Upper lobe of right lung (tissue), 1 donor: ENCODE measurements at places on chromosomes 2 and 18.

DNA sequence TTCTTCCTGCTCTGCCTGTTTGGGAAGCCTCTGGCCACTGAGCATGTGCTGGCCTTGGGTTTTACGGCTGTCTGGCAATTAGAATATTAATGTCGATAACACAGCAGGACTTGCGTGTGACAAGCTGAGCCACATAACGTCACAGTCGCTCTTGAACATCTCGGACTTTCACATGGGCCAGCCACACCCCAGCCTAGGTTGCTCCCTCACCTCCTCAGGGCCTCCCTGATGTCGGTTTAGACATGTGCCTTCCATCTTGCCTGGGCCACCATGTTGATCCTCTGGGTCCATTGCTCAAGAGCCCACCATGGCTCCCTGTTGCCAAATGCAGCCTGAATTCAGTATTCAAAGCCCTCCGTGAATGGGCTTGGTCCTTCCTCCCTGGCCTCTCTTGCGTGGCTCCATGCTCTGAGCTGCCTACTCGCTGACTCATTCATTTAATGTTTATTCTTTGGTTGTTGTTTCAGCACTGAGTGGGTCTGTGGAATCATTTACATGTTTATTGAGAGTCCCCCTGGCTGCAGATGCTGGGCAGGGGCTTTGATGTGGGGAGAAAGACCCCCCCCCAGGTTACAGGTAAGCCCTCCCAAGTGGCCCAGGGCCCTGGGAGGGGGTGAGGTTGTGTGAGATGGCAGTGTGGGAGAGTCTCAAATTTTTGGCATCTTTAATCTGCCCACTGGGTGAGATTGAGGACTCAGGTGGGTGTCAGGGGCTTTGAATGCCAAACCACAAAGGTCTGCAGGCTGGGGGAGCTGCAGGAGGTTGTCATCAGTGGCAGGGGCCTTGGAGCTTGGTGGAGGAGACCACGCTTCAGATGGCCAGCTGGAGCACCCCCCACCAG, 62.0 kb downstream of the ODC1 start:
- no peak for DNase-seq

DNA sequence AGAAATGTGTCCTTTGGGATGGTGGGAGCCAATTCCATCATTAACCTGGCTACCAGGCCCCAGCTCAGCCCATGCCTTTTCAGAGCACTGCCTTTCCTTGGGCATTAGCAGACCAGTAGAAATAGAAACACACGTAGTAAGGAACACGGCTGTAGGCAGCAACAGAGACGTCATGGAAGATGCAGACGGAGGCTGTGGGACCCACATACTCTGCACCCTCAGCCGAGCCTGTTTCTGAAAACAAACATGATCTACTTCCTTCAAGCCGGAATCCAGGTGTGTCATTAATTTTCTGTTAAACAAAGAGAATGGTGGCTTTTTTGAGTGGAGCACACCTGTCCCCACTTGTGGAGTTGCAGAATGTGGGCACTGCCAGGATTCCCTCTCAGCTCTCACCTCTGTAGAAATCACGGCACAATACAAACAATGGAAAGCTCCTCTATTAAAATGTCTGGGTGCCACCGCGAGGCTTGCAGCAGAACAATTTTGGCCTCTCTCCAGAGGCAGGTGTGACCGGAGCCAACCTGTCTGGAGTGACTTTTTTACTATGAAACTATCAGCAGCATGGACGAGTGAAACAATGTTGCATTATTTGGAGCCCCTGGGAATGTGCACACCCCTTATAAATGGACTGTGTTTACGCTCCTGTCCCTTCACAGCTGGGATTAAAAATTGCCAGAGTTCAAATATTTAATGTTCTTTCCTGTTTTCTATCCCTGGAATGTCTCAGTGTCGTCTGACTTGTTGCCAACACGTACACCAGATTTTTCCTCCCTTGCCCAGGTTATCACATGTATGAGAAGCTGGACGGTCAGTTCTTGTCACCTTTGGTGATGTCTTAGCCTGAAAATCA, 31.7 kb downstream of the SPP2 start:
- DNase-seq = peak; percentile 66

- DNase-seq = no peak
Measured at GRCh38 chr2:38065502-38066135, 10.3 kb downstream of the CYP1B1 start.

DNA sequence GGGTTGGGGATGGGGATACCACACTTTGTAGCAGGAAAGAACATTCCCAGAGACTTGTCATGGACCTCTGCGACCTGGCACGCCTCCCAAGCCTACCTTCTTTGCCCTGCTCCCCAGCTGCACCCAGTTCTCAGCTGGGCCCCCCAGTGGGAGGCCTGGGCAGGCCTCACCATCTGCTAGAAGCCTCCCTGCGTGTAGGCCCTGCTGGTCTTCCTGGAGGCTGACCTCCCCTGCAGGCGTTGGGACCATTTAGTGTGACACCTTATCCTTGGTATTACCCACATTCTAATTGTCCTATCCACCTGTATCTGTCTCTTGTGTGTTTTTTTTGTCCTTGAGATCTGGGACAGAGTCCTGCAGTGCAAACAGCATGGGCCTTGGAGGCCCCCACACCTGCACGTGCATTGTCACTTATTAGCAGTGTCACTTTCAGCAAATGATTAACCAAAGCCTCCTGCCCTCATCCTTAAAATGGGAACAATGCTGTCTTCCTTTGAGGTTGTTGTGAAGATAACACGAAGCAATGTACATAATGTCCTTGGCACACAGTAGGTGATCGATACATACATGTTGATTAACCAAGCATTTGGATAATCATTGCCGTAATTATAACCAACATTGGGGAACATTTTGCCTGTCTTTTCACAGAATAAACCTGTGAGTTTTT, 77.2 kb downstream of the LIPG start:
- DNase-seq = no peak

GRCh38 chr18:32763293-32763692, 9.5 kb downstream of the KLHL14 start:
- no peak for DNase-seq
